Stimulated activated CD8-positive, alpha-beta memory T cell treated with anti-CD3 and anti-CD28 coated beads, Interleukin-15, amount 100 ng/mL, for 4 hours (primary cell): ENCODE measurements at places on chromosomes 1 and 21.

GRCh38 chr1:201614262-201615015 is 75.5 kb downstream of the NAV1 start:
- no peak for DNase-seq

GRCh38 chr1:58465825-58466629 is 80.5 kb downstream of the OMA1 start:
- no peak for DNase-seq

- DNase-seq: no peak
Measured at GRCh38 chr1:32496127-32496526, 31.3 kb downstream of the ZBTB8B start.

DNA sequence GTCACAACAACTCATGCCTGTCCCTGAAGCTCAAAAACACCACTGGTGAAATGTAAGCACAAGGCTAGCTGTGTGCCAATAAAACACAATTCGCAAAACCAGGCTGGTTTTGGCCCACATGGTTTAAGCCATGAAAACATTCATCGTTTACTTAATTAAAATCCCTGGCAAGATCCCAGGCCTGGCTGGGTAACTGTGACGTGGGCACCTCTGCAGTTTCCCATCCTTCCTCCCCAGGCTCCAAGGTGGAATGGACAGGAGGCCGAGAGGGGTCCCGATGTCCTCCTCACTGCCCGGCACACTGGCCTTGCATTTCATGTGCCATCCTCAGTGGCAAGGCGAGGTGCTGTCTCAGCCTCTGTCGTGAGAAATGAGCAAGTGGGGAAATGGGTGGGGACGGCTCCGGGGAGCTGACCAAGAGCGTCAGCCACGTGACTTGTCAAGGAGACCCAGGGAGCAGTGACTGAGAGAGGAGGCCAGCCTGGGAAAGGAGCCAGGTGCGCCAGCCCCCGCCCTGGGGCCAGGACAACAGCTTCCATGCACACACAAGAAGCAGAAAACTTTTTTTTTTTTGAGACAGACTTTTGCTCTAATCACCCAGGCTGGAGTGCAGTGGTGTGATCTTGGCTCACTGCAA is 153.1 kb upstream of the RAB4A start:
- no peak for DNase-seq

DNA sequence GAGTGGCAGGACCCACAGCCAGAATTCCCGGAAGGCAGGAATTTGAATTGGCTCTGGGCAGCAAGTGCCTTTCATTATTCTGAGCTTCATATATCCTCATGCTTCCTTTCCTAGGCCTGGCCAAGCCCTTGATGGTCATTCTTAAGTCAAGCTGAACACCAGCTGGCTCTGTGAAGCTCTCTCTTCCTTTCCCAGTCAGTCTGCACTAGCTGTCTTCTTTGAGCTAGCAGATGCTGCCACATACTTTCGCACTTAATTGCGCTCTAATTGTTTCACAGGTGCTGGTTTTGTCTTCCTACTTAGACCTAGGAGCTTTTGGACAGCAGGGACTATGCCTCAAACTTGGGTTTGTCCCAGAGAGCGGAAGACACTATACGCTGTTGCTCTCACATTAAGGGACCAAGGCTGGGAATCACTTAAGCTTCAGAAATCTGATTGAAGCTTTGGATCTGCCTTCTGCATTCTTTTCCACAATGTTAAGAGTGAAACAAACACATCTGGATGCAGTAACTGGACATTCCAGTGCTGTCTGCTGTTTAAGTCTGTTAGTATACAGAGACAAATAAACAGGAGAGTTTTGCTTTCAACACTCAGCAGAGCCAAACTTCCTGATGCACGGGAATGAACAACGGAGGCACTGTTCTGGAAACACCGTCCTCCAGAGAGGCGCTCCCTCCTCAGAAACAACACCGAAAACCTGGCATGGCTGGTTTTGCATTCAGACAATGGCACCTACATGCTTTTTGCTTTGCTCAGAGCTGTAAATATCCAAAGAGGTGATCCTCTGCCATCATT is 2.2 kb downstream of the TLR5 start:
- DNase-seq: no peak

DNA sequence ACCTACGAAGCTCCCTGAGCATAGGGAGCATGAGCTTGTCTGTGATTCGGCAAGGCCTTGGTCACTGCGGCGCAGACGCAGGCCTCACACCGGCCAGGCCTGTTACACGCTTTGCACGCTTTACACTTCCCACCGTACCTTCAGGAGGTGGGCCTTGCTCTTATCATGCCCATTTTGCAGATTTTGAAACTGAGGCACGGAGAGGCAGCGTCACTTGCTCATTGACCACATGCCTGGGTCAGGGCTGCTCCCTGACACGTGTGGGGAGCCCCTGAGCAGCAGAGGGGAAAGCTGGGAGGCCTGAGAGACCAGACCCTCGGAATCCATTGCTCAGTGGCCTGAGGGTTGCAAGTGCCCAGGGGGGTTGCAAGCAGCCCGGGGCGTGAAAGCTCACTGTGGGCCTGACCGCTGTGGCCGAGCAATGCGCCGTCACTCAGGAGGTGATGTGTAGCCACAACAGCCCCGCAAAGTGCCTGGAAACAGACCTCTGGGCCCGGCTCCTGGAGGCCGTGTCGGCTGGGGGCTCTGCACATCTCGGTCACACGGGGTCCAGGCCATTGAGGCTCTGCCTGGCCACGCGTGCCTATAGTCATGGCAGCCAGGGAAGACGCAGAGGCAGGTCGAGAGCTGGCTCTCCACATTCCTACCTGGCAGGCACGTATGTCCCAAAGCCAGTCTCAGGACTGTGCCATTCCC is 6.9 kb downstream of the ARHGEF16 start:
- DNase-seq: no peak

DNA sequence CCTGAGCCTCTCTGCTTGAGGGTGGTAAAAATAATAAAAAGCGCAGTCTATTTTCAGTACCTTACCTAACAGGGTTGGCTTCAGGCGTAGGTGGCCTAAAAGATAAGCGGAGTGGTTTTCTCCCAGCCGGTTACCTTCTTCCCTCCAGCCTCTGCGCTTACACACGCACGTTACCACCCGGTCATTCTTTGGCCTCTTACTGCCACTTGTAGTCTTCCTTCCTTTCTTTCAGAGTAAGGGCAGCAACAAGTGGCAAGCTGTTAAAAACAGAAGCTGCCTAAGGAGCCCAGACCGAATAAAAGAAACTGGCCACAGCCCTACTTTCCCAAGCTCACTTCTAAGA is 35.4 kb downstream of the CLCA1 start:
- DNase-seq: no peak

DNA sequence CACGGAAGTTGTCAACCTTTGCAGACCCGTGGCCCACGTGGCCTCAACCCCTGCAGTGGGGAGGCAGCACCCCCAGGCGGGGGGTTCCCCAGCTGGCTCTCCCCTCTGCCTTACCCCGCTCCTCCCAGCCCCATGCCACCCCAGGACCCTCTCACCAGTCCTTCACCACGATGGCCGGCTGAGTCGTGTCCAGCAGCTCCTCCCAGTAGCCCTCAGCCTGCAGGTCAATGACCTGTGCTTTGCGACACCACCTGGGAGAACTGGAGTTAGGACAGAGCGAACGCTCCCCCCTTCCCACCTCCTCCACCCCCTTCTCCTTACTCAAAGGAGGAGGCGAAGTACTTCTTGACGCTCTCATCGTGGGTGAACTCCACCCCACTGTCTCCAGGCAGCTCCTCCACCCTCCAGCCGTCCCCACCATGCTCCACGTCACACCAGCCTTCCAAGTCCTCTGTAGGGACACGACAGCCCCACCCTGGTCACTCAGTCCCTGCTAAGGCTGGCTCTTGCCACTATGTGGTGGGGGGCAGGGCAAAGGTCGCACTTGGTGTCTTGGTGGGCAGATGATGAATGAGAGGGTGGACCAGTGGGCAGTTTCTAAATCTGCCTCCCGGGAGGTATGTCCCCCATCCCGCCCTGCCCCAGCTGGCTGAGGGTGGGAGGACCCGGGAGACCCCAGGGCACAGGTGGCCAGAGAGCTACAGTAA is 4.5 kb downstream of the FBXO2 start:
- no peak for DNase-seq

DNA sequence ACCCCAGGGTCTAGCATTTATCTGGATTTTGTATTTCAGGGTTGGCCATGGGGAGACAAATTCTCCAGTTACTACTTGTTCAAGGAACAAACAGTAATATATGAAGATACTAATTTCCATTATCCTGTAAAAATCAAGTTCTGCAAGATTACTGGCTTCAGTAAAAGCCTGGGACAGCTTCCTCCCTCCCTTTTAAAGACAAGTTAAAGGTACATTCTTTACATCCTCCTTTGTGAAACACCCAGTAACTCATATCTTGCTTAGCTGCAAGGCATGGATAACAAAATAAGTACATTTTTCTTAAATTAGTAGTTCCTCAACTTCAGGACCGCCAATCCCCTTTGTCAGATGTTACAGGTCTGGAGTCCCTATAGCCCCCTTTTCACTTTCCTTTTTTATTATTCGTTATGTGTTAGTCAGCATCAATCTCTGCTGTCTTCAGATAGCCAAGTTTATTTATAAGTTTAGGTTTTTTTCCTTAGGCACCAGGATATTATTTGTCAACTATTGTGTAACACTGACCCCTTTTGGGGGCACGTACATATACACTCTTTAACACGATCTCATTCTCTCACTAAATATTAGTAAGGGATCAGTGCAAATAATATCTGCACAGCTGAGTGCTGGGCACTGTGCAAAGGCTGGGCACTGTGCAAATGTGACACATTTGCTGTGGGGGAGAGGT is 9.8 kb downstream of the ERRFI1 start:
- DNase-seq: no peak

GRCh38 chr1:230186003-230186863 is 119.2 kb downstream of the GALNT2 start:
- DNase-seq: no peak
